ENCODE measurements at places on chromosomes 11 and 22.

- no peak for DNase-seq
Observed at GRCh38 chr22:26045860-26046259, 123.4 kb upstream of the SEZ6L start.

GRCh38 chr11:132264616-132265015, 894.2 kb downstream of the NTM start:
- DNase-seq = no peak

DNA sequence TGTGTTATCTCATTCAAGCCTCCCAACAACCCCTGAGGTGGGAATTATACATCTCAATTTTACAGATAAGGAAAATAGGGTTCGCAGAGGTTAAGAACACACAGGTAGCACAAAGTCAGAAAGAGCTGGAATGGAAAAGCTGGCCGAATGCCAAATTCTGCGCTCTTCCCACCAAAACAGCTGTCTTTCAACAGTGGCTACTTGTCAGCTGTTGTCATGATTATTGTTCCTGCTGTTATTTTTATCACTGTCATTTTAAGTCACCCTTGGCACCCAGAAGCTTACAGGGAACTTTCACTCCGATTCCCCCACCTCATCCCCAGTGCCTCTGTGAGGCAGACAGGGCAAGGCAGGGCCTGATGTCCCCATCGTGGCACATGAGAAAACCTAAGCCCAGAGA, 74.5 kb upstream of the CSNK2A3 start:
- no peak for DNase-seq

DNA sequence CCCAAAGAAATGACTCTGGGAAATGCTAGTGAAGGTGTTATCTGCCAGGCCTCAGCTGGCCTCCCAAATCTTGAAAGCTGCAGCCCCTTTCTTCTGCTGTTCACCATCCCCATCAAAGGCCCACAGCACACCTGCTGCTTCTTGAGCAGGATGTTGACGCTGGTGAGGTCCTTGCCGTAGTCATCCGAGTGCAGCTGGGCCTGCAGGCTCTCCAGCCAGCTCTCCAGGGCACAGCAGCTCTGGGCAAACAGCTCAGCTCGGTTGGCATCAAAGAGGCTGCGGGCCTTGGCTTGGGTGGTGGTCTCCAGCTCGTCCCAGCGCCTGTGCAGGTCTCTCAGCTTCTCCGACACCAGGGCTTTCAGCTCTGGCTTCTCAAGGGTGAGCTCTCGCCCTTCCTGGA, 18.5 kb upstream of the RBM4B start:
- no peak for DNase-seq

DNA sequence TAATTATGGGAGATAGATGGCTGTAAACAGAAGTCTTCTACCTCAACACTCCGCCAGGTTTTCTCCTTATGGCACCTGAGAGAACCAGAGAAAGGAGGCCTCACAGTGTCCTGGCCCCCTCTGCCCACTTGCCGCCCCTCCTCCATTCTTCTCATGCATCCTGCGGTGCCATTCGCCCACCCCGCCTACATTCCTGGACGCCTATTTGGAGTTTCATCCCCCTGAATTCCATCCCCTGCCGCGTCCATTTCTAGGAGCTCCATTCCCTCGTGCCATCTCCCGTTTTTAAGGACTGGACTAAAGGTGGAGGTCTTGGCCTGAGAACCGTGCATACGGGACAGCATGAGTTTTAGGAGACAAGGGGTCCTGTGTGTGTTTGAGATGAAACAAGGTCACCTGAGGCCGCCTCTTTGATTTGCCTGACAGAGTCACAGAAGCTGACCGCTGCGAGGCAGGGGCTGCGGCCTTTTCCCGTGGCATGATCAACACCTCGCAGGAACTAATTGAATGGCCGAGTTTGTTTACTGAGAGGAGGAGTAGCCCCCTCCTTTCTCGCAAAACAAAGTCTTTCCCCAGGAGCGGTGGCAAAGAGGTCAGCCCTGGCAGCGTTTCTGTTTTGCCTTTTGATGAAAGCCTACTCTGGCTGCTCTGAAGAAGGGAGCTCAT, 246.2 kb downstream of the ST3GAL4 start:
- DNase-seq = no peak

Data from T-helper 1 cell (primary cell).